ENCODE measurements at places on chromosomes 3 and 15.

DNA sequence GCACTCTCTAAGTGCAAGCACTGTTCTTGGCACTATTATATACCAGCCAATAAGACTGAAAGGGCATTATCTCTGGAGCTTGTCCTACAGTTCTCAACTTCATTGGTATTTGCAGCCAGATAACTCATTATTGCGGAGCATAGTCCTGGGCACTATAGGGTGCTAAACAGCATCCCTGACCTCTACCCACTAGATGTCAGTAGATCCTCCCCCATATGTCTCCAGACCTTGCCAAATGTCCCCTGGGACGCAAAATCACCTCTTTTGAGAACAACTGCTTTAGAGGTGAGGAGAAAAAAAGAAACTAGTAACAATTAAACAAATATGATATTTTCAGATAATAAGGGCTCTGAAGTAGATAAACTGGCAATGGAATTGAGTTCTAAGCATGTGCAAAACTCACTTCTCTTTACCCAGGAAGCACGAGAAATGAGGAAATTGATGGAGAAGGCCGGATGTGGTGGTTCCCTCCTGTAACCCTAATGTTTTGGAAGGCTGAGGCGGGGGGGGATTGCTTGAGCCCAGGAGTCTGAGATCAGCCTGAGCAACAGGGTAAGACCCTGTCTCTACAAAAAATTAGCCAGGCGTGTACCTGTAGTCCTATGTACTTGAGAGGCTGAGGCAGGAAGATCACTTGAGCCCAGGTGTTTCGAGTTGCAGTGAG, 61.4 kb downstream of the FRMD4B start:
- DNase-seq, result no peak

- DNase-seq, result no peak
Observed at GRCh38 chr15:98651581-98652220, 3.4 kb downstream of the IGF1R start.

- DNase-seq, result peak; percentile 89
Observed at GRCh38 chr3:40780925-40781406, 256.2 kb downstream of the ZNF621 start.

DNA sequence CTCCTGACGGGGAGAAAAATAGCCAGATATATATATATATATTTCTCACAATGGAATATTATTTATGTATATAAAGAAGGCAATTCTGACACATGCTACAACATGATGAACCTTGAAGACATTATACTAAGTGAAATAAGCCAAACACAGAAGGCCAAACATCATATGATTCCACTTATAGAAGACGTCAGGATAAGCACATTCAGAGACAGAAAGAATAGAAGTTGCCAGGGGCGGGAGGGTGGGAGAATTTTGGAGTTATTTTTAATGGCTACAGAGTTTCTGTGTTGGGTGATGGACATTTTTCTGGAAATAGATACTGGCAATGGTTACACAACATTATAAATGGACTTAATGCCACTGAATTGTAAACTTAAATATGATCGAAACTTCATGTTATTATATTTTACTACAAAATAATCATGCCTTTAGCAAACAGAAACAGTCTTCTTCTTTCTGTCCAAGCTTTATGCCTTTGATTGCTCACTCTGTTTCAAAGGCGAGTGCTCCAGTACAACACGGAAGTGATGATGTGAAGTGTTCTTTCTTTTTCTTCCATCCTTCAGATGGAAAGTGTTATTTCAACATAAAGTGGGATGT, 514.0 kb downstream of the OCA2 start:
- DNase-seq, result no peak

- peak; percentile 61 for DNase-seq
Observed at GRCh38 chr15:80906159-80906766, 83.4 kb downstream of the MESD start.

GRCh38 chr3:128845119-128845777, 34.2 kb upstream of the ACAD9 start:
- DNase-seq, result no peak

- DNase-seq, result no peak
Observed at GRCh38 chr3:64445109-64445943, 220.1 kb upstream of the PRICKLE2 start.

DNA sequence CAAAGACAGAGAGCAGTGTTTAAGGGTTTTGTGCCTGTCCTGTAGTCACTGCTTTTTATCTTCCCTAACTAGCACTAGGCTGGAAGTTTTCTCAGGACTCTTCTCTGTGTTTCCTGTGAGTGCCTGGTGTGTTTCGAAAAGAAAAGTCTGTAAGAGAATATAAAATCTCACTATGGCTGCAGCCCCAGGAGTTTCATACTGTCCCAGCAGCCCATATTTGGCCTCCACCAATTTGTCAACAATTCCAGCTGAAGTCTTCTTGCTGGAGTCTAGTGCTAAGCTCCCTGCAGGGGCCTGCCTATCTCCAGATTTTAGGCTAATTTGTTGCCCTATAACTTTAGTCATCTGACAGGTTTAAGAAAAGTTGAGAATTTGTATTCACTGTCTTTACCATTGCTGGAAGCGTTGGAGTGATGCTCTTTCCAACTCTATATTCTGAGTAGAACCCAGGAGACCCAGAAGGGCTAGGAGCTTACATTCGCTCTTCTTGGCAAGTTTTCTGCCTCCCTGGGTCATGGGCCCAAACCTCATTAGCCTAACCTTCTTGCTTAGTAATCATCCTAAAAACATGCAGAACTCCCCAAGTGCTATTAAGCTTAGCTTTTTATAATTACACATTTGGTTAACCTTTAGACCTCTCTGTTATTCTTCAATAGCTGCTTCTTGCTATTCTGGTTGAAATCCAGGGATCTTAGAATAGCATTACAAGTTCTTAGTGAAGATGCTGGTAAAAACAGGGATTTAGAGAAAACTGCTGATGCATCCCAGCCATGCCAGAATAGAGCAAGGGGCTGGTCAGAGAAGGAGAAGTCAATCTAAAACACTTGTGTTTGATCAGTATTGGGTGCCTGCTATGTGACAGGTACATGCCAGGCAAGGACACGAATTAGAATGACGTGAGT, 283.1 kb downstream of the NEK10 start:
- no peak for DNase-seq

GRCh38 chr3:190558796-190559195, 44.9 kb downstream of the IL1RAP start:
- DNase-seq, result no peak

GRCh38 chr3:126398423-126399350, 4.0 kb downstream of the CFAP100 start:
- no peak for DNase-seq

- DNase-seq, result no peak
Observed at GRCh38 chr3:23825802-23826201, 20.0 kb downstream of the UBE2E1 start.

DNA sequence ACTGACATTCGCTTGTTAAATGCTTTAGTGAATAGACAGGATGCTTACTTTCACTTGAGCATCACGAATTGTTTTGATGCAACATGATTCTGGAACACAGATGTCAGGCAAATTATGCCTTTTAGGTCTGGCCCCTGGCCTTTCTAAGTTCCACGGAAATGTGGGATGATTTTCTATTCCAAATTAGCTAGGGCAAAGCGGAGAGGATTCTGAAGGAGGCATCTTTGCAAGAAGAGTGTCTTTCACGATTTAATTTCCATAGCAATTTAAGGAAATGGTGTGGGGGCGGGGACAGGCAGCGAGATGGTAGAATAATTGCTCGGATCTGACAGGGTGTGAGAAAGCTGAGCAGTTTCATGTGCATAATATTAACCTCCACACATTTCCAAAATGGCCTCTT, 238.5 kb upstream of the KCNMB2 start:
- DNase-seq, result no peak

GRCh38 chr3:81443457-81443782, 318.0 kb downstream of the GBE1 start:
- no peak for DNase-seq

- no peak for DNase-seq
Observed at GRCh38 chr3:36733162-36733696, 31.1 kb downstream of the DCLK3 start.

GRCh38 chr3:42880183-42880582, 4.5 kb upstream of the CYP8B1 start:
- DNase-seq, result no peak

DNA sequence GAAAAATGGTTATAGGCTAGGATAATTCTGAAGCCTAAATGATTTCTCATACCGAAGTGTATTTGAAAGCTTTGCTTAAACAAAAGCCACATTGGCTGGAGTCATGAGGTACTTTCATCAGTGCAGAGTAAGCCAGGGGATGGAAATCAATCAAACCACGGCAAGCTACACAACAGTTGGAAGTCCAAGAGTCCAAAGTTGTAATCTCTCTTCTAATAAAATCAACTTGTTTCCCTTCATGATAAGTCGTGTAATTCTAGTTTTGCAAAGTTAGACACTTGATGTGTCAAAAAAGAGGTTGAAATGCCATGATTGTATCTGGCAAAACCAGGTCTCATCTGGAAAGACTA, 250.5 kb upstream of the VEPH1 start:
- DNase-seq, result no peak

- no peak for DNase-seq
Observed at GRCh38 chr3:101886626-101887025, 37.3 kb downstream of the NFKBIZ start.

DNA sequence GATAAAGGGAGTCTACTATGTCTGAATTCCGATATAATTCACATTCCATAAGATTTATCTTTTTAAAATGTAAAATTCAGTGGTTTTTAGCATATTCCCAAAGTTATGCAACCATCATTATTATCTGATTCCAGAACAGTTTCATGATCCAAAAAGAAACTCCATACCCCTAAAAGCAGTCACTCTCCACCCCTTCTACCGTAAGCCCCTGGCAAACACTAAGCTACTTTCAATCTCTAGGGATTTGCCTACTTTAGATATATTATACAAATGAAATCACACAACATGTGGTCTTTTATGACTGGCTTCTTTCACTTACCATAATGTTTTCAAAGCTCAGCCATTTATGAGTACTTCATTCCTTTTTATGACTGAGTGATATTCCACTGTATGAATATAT, 65.6 kb downstream of the TMEM212 start:
- DNase-seq, result no peak

GRCh38 chr3:45434996-45435395, 46.6 kb downstream of the LARS2 start:
- no peak for DNase-seq

DNA sequence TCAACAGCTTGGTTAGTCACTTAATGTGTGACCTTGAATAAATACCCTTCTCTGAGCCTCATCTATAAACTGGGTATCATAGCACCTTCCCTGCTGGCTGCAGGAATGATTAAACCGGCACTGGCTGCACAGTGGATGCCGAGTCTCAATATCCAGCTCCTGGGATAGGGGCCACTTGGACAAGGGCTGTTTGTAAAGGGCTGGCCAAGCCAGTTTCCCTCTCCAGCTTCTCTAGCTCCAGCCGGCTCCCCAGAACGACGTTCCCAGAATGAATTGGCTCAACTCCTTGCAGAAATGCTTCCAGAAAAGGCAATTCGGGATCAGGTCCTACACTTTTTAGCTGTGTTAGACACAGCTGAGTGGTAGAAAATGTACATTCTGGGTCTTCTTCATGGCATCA, 58.8 kb downstream of the LSM3 start:
- DNase-seq, result no peak

DNA sequence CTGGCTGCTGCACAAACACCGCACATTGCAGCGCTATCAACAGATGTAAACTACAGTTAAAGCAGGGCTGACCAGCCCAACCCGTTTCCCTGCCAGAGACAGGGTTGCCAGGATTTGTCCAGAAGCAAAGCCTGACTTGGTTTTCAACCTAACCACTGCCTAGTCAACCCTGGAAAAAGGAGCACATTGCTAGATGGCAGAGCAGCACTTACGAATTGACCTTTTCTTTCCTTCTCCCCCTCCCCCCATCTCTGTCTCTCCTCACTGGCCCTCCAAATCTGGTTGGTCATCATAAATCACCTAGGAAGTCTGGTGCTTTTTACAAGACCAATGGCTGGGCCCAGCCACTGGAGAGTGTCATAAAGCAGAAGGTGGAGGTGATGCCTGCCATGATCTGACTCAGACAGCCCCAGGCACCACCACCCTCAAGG, 51.3 kb downstream of the ABCC5 start:
- DNase-seq, result no peak

- DNase-seq, result no peak
Observed at GRCh38 chr3:159928666-159929065, 60.0 kb upstream of the IL12A start.

- no peak for DNase-seq
Observed at GRCh38 chr3:1082108-1082507, 10.7 kb upstream of the CNTN6 start.

- no peak for DNase-seq
Observed at GRCh38 chr3:197309528-197310361, 11.3 kb upstream of the DLG1 start.

GRCh38 chr3:35760146-35760545, 120.8 kb downstream of the ARPP21 start:
- DNase-seq, result no peak

DNA sequence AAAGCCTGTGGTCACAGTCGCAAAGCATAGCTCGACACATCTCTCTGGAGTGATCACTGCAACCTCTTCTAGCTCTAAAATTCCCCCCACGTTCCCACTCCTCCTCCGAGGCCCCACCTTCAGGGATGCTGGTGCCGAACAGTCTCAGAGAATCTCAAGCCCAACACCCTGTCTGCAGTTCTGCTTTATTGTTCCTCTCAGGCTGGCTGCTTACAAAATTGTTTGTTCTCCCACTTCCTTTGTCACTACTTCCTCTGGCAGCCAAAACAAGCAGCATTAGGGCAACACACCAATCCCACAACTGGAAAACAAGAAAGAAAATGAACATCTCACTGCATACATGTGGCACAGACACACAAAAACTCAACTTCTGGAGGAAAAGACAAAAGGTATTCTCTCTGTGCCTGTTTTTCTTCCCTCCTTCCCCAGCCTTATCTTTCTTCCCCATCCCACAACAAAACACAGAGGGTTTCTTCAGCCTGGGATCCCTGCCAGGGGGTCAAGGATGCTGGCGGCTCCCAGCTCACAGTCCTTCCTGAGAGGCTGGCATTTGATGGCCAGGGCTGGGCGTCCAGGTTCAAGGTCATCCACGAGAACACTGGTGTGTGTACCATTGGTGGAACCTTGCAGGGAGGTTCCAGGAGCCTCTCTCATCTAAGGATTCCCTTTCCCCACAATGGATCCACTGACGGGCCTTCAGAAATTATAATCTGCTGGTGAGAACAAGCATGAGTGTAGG, 108.4 kb downstream of the TMCO5A start:
- no peak for DNase-seq

DNA sequence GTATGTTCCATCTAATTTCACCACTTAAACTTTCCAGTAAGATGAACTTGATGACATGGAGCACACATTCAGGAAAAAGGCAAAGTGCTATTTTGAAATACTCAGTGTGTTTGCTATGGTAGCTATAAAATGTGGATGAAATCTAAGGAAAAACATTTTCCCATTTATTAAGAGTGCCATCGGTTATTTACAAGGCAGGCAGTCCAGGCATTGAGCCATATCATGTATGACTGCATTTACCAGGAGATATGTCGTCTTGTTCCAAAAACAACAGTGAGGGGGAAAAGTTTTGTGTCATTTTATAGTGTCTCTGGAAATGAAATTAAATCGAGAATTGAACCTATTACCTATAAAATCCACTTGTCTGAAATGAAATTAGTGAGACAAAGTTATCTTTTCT, 13.7 kb downstream of the ANXA2 start:
- no peak for DNase-seq

GRCh38 chr15:31366169-31366734, 39.6 kb downstream of the KLF13 start:
- no peak for DNase-seq
